DMS 273 treated with DMSO at 0.1 percent for 48 hours (cell line): ENCODE measurements at places on chromosomes 12 and 14.

DNA sequence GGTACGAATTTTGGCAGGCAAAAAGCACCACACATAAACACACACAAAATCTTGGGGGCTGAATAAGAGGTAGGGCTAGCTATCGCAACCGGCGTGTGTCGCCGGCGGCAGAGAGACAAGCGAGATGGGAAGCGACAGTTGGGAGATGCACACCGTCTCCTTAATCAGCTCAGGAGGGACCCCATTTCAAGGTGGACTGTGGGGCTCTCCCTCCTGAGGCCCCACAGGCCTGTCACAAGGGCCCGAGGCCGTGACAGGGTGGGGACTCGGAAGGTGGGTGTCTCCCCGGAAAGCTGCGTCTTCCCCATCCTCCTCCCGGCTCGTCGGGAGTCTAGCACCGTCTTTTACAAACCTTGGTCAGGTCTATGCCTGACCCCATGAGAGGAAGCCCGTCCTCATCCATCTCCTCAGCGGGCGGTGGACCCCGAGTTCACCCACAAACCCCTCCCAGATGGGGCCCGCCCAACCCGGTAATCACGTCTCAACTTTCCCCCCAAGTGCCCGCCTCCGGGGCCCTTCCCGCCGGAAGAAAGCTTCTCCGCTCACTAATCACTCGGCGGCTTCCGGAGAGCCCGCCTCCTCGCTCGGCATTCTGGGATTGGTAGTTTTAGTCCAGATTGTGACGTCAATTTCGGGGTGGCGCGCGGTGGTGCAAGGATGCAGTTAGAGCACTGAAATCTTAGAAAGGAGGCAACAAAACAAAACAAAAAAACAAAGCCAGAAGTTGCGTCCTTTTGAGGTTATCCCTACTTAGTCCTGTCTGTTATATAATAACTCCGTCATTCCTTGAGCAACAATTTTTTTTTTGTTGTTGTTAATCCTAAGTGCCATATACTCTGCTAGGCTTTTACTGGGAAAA, at the start of gene WASHC3:
WASHC3 (minus strand) TSS at position 432 of the 859 bp plus-strand sequence; CDS start at position 403, 29 bp downstream.
- DNase-seq = peak; percentile 73

- no peak for DNase-seq
Observed at GRCh38 chr12:58204071-58204470, 262.7 kb downstream of the ATP23 start.

DNA sequence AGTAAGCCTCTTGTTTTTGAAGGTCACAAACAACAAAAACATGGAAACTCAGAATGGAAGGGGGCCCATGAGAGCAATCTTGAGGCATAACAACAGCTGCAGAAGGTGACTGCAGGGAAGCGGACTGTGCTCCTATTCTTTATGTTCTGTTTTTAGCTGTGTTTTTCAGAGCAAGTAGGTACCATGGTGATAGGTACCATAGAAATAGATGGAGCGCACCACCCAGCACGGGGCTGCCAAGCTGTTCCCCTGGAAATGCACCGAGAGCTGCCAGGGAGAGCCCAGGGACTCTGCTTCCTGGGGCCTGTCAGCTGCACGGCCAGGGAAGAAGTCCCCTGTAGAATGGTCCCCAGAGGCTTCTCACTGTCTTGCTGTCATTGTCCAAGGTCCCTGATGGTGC, 32.8 kb downstream of the DGLUCY start:
- DNase-seq = no peak

DNA sequence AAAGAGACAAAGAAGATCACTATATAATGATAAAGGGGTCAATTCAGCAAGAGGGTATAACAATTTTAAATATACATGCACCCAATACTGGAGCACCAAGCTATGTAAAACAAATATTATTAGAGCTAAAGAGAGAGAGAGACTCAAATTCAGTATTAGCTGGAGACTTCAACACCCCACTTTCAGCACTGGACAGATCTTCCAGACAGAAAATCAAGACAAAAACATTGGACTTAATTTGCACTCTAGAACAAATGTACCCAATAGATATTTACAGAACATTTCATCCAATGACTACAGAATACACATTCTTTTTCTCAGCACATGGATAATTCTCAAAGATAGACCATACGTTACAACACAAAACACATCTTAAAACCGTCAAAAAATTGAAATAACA, 81.0 kb downstream of the KLHL28 start:
- DNase-seq = no peak

DNA sequence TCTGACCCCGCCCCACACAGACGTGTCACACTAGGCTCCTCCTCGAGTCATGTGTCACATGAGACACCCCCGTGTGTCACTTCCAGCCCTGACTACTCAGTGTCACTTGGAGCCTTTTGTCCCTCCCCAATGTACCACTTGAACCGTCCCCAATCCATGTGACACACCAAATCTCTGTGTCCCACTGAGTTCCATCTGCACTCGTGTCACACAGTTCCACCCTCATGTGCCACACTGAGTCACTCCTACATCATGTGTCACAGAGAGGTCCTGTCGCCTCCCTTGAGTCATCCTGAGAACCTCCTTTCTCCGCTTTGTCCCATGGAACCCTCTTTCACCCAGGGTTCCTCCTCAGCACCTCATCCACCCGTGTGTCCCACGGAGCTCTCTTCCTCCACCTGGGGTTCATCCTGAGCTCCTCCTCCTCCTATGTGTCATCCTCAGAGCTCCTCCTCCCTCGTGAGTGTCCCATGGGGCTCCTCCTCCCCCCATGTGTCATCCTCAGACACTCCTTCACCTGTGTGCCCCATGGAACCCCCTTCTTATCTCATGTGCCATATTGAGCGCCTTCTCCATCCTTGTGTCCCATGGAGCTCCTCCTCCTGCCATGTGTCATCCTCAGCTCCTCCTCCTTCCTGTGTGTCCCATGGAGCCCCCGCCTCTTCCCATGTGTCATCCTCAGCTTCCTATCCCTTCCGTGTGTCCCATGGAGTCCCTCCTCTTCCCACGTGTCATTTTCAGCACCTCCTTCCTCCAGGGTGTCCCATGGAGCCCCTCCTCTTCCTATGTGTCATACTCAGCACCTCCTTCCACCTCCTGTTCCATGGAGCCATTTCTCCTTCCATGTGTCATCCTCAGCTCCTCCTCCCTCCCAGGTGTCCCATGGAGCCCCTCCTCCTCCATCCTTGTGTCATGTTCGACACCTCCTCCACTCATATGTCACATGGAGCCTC, 32.0 kb downstream of the RTL1 start:
- DNase-seq = no peak

DNA sequence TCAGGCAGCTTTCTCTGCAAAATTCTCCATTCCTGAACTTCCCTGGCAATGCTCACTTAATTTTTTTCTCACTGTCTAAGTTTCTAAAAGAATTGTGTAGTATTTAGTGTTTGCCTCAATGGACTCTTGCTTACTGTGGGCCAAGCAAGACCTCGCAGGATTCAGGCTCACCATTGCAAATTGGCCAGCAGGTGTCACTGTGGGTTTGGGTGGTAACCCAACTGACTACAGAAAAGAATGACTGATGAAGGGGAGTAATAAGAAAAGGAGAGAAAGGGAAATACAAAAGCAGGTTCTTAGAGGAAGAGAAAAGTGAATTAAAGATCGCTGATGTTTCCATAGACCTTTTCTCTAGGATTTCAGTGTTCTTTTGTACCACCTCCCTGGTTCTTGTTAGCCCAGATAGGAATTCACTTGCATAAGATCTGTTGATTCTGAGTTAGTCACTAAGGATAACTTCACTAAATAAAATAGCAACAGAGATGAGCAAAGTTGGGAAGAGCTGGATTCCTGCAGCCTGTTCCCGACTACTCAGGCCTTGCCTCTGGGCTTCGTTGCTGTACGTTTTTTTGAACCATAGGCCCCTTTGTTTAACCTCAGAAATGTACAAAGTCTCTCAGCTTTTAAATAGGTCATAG, 386.5 kb upstream of the DDHD1 start:
- DNase-seq = peak; percentile 15

DNA sequence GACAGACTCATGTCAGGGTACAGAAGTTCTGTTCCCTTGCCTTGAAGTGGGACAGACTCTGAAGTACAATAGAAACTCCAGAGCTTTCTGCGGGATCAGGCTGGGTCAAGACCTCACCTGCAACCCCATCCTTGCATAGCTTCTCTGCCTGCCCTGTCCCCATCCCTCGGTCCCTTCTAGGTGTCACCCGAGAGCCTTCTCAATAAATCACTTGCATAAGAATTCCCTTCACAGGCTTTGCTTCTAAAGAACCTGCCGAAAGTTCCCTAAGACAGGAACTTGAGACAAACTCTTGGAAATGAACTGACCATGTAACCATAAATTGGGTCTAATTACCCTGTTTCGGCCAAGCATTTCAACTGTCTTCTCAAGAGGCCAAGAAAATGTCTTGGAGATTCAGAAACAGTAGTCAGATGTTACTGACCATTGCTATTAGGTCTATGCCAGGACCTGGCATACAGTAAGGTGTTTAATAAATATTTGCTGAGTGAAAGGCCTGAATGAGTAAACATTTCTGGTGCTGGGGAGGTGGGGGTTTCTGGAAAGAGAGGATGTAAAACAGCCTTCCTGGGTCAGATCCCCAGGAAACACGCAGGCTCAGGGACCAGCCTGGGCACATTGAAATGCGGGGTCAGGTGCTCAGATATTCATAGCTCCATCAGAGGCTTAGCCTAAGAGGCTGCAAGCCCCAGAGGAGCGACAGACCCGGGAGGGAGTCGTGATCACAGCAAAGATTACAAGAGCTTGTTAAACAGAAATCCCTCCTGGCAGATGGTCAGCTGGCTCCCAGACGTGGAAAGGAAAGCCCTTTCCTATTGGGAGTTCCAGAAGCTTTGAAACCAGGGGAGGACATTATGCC, 226.2 kb upstream of the LHX5 start:
- peak; percentile 50 for DNase-seq

GRCh38 chr12:98869886-98870503, 224.9 kb downstream of the APAF1 start:
- no peak for DNase-seq

DNA sequence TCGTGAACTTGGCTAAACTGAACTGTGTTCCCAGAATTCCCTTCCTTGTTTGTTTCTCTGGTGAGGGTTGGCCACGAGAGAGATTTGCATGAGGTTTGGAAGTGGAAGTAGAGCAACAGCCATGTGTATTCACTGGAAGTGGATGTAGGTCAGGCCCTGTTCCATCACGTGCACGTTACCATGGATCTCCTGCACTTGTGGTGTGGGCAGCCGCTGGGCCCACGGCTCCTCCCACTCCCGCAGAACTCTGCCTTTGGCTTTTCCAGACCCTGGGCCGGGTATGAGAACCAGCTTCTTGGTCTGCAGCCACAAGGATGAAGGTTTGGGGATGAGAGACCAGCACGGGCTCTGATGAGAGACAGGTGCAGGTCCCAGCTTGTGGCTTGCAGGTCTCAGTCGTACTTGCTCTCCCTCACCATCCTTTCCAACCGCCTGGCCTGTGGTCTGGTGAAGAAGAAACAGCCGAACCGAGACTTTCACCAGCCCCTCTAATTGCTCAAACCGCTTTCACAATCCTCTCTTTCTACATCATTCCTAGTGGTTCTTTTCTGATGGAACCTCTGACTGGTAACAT, 94.9 kb downstream of the DUSP16 start:
- DNase-seq = no peak

GRCh38 chr12:26702741-26703140, 130.3 kb downstream of the ITPR2 start:
- no peak for DNase-seq

DNA sequence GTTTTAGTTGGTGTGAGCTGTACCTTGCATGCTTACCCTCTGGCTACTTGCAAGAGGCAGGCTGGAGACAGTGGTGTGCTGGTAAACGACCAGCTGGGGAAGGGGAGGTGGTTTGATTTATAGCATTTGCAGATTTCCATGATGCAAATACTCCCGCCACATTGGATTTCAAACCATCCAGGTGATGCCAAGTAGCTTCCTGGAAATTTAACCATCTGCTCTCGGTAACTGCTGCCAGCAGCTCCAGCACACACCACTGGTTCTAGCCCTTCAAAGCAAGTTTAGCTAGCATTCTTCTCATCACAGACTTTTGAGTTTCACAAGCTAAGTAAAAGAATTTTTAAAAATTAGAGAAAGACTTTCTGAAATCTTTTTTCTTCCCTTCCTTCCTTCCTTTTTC, 104.5 kb upstream of the AMIGO2 start:
- DNase-seq = peak; percentile 46

DNA sequence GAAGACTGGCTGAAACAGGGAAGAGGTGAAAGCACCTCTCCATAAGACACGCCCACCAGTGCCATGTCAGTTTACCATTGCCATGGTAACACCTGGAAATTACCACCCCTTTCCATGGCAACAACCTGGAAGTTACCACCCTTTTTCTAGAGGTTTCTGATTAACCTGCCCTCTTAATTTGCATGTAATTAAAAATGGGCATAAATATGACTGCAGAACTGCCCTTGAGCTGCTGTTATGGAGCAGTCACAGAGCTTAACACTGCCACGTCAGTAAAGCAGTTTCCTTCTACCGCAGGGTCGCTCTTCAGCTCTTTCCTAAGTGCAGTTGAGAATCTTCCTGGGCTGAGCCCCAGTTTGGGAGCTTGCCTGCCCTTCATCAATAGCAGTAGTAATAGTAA, 55.2 kb downstream of the RASSF3 start:
- DNase-seq = no peak

DNA sequence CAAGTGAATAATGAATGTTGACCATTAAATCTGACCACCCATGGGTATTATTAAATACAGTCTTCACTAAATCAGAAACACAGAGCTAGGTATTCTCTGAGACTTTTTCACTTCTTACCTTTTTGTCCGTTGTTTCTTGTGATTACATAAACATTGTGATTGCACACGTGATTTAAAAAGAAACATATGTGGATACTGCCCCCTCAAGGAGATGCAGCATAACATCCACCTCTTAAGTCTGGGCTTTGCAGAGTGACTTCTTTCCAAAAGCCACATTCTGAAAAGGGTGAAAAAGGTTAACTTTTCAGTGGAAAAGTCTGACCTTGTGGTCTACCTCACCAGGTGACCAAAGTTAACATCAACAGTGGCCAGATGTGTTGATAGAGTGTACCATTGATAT, 185.5 kb upstream of the FAR2 start:
- no peak for DNase-seq

DNA sequence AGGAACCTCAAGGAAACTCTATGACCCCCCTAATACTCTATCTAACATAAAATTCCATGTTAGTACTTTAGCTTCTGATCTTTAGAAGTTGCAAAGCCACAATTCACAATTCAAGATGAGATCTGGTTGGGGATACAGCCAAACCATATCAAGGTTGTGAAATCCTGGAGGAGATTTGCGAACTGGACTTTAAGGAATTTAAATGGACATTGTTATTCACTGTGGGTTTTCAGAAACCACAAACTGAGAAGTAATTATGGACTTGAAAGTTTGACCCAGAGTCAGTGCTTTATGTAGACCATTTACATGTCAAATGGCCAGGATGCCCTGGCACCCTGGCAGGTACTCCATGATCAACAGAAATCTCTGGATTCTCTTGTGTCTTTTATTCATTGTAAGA, 14.2 kb upstream of the CDKL1 start:
- no peak for DNase-seq

DNA sequence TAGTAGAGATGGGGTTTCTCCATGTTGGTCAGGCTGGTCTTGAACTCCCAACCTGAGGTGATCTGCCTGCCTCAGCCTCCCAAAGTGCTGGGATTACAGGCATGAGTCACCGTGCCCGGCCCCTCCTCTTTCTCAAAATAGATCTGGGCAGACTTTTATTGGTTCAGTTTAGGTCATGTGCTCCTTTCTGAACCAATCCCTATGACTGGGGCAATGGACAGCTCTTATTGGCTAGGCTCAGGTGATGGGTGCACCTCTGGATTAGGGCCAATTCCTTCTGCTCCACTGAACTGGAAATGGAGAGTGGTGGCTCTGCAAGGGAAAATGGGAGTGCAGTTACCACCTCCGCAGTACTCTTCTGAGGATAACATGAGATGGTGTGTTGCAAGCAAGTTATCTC, 6.2 kb upstream of the ATP6V0A2 start:
- DNase-seq = no peak

GRCh38 chr12:47078733-47079467, 521 bp upstream of the PCED1B start:
- no peak for DNase-seq
